ENCODE measurements at places on chromosomes 11 and 22.

DNA sequence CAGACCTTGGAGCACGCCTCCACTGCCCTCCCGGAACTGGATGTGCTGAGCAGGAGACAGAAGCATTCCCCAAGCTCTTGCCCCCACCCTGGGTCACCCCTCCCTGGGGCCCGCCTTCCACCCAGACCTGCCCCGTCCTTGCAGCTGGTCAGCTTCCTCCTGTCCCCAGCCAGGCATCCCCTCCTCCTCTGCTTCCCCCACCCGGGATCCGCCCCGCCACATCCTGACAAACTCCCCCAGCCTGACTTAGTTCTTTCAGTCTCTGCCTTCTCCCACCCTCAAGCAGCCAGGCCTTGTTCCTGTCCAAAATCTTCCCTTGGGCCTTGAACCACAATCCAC is 1.1 kb upstream of the PLXNB2 start:
- DNase-seq, result no peak

- DNase-seq, result no peak
Measured at GRCh38 chr11:106697058-106697457, 321.2 kb downstream of the GUCY1A2 start.

DNA sequence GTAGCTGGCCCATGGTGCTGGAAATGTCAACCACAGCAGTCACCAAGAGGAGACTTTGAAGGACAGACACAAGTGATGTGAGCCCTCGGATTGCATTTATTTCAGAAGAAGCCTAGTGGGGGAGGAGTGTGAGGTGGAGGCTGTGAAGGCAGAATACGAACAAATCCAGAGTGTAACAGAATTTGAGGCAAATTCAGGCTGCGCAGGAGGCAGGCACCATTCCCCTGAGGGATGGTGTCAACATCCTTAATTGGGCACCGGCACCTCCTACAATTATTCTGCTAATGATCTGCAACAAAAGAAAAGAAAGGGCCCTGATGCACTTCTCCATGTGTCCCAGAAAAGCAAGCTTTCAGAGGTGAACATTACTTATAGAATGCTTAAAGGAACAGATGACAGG is 32.2 kb downstream of the CWC15 start:
- no peak for DNase-seq

DNA sequence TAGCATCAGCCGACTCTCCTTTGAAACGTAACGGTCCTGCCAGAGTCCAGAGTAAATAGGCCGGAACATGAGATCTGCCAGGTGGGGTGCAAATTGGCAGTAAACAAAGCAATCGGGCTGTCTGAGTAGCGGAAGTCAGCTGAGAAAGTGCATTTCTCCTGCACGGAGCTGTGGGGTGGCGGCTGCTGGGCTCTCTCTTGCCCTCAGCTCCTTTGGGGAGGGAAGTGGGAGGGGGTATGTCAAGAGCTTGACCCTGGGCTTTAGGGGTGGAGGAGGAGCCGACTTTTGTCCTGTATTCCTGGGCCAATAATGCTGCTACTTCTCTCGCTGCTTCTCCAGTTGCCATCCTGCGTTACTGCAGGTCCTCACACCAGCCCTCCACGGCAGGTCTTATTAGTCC is 11.6 kb downstream of the GRIK4 start:
- peak; percentile 37 for DNase-seq

DNA sequence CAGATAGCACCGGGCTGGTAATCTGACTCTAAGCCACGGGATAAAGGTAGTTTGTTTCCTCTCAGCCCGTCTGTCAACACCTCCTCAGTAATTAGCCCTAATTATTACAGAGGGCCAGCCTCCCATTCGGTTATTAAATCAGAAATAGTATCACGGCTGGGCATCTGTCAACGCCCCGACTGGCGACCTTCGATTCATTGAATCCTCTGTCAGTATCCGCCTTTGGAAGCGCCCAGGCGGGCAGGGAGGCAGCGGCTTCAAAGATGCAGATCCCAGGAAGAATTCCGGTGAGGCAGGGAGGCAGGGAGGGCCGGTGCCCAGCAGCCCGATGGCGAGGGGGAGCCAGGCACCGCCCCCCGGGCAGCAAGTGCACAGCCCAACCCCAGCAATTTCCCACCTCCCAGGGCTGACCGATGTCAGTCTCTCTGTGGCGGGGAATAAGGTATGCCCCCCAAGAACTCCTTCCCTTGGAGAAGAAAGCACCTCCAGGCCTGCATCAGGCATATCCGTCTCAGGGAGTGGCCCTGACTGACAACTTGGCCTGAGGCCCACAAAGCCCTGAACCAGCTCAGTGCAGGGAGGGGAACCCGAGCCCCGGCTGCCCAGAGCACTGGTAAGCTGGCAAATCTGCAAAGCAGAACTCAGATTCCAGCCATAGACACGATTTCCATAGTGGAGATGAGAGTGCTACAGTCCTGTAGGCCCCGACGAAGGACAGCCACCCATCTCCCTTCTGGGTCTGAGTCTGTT is 11.4 kb downstream of the GNB1L start:
- no peak for DNase-seq

- DNase-seq, result no peak
Measured at GRCh38 chr11:7004482-7004881, 15.7 kb downstream of the ZNF214 start.

Measured in NCI-H187 treated with DMSO at 0.1 percent for 48 hours (cell line).